Panc1 (cell line): ENCODE measurements at places on chromosomes 6 and 20. TPM values are rescaled to one million over a fixed set of nuclear protein-coding genes. Genes with fewer than 3 reads are reported as not detected.

Gene FOXQ1
- total RNA-seq: 11.7 TPM

Gene MED23
- 18.3 TPM for total RNA-seq

Gene CLVS2
- 1.1 TPM for total RNA-seq

Gene CST5
- total RNA-seq: not detected

Gene NTSR1
- total RNA-seq: 44.1 TPM

Gene BANF2
- not detected for total RNA-seq

Gene CHRNA4
- 2.4 TPM for total RNA-seq

Gene ARMH2
- not detected for total RNA-seq

Gene SCRT2
- total RNA-seq: not detected

Gene ADGRB3
- 0.10 TPM for total RNA-seq

Gene CEP162
- total RNA-seq: 5.3 TPM

Gene SGK2
- total RNA-seq: 0.90 TPM

Gene MTHFD1L
- 76.2 TPM for total RNA-seq

Gene DNAH8
- total RNA-seq: not detected

Gene SAMD5
- 0.23 TPM for total RNA-seq

Gene CDK19
- total RNA-seq: 48.4 TPM

Gene JPH2
- 0.49 TPM for total RNA-seq

Gene COX7A2
- 707 TPM for total RNA-seq

Gene BICRAL
- 12.9 TPM for total RNA-seq

Gene RIPOR2
- 0.54 TPM for total RNA-seq

Gene TMEM200A
- total RNA-seq: 0.10 TPM

Gene OLIG3
- total RNA-seq: not detected

Gene RPP40
- 25.9 TPM for total RNA-seq

Gene PSORS1C2
- total RNA-seq: not detected

Gene RAET1G
- total RNA-seq: 1.2 TPM

Gene OR12D1
- total RNA-seq: not detected

Gene CDH26
- 0.46 TPM for total RNA-seq

Gene DDO
- total RNA-seq: 0.39 TPM

Gene PBOV1
- total RNA-seq: not detected

Gene SCGN
- total RNA-seq: not detected

Gene C20orf144
- total RNA-seq: not detected

Gene SYNCRIP
- 141 TPM for total RNA-seq

Gene PNPLA1
- not detected for total RNA-seq

Gene MARCKS
- 35.3 TPM for total RNA-seq

Gene FOXF2
- 12.7 TPM for total RNA-seq

Gene SULF2
- total RNA-seq: 1.4 TPM

Gene SCUBE3
- 1.6 TPM for total RNA-seq

Gene PKHD1
- not detected for total RNA-seq

Gene RBM24
- 23.0 TPM for total RNA-seq

Gene NT5E
- 58.4 TPM for total RNA-seq

Gene GPX5
- total RNA-seq: not detected

Gene KHDRBS2
- total RNA-seq: not detected

Gene ZNF391
- 4.4 TPM for total RNA-seq

Gene GPR63
- 0.95 TPM for total RNA-seq

Gene SLC22A7
- total RNA-seq: not detected

Gene SNX9
- 46.0 TPM for total RNA-seq

Gene MAP7
- total RNA-seq: 1.8 TPM
